Forelimb muscle (tissue), 1 donor: ENCODE measurements at places on chromosomes 5 and 9. TPM values are rescaled to one million over a fixed set of nuclear protein-coding genes. Genes with fewer than 3 reads are reported as not detected.

The CCNG1 gene
- 356 TPM for polyA plus RNA-seq

The USP20 gene
- 12.6 TPM for polyA plus RNA-seq

The LPCAT1 gene
- 27.6 TPM for polyA plus RNA-seq

The PHF24 gene
- 0.09 TPM for polyA plus RNA-seq

The PRDM9 gene
- not detected for polyA plus RNA-seq

The TERT gene
- polyA plus RNA-seq, result not detected

The NIPSNAP3A gene
- 54.8 TPM for polyA plus RNA-seq

The ZNG1F gene
- polyA plus RNA-seq, result 7.3 TPM

The OSTF1 gene
- 15.8 TPM for polyA plus RNA-seq

DNA sequence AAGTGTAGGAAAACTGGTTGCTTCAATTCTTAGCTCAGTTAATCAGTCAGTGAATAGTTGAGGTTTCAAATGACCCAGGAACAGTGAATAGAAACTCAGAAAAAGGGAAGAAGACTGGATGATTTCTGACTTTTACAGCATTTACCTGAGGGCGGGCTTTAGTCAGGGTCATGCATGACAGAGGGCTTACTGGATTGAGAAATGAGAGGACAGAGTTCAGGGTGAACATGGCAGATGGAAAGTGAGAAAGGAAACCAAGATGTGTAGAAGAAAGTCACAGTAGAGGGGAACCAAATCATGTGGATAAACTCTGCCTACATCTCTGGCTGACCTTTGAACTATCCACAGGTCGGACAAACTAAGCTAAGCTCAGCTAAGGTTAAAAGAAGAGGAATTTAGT is 596.0 kb downstream of the SEMA5A start:
- no peak for DNase-seq

DNA sequence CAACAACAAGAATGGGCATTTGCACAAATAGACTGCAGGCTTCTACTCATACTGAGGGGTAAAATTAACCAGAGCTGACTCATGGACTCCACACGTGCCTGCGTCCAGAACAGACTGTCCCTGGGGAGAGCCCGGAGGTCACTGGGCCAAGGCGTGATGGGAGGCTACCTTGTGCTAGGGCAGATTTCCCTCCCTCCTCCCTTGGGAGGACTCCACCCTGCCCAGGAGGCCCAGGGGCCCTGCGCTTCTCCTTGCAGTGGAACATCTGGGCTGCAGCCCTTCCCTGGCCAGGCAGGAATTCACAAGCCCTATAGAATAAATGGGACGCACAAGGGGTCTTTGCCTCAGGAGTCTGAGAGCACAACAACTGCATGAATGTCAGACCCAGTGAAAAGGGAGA is 35.6 kb downstream of the IRX2 start:
- no peak for DNase-seq

GRCh38 chr5:9790276-9790675 is 160.1 kb upstream of the TAS2R1 start:
- no peak for DNase-seq

GRCh38 chr5:151742870-151743294 is 15.5 kb downstream of the ATOX1 start:
- DNase-seq, result no peak

- no peak for DNase-seq
Observed at GRCh38 chr5:78521455-78521854, 127.1 kb downstream of the LHFPL2 start.

DNA sequence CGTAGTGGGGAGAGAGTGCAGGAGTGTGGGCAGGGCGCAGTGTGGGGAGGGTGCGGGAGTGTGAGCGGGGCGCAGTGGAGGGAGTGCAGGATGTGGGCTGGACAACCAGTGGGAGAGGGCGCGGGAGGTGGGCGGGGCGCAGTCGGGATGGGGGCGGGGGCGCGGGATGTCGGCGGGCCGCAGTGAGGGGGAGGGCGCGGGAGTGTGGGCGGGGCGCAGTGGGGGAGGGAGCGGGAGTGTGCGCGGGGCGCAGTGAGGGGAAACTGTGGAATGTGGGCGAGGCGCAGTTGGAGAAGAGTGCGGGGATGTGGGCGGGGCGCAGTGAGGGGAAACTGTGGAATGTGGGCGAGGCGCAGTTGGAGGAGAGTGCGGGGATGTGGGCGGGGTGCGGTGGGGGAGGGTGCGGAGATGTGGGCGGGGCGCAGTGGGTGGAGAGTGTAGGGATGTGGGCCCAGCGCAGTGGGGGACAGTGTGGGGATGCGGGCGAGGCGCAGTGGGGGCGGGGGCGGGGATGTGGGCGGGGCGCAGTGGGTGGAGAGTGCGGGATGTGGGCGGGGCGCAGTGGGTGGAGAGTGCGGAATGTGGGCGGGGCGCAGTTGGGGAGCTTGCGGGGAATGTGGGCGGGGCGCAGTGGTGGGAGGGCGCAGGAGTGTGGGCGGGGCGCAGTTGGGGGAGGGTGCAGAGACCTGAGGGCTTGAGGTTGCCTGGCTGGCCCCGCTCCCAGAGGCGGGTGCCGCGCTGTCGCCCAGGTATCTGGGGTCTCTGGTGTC is at the start of gene NXNL2:
Gene NXNL2, plus strand, starts transcription at position 723 of the 770 bp plus-strand sequence. CDS start 257 bp downstream, outside the sequence.
- DNase-seq, result no peak

- DNase-seq, result no peak
Observed at GRCh38 chr9:353077-353476, 138.4 kb downstream of the DOCK8 start.

DNA sequence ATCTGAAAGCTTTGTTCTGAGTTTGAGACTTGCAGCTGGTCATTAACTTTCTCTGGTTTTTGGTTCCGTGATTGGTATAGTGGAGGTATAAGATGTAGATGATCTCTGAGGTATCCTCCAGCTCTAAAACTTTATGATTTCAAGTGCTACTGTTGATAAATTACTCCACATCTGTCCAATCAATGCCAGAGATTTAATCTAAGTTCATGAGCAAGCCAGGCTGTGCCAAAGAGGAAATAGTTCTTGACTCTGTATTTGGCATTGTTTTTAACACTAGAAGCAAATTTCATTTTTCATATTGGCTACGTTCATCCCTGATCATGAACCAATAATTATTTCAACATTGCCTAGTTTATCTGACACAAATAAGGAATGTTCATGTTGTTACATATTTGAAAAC is 28.5 kb upstream of the CHD1 start:
- no peak for DNase-seq

- no peak for DNase-seq
Observed at GRCh38 chr5:53479045-53479589, 1.3 kb upstream of the FST start.

GRCh38 chr9:133059623-133060022 is 2.2 kb upstream of the CEL start:
- DNase-seq, result no peak

- no peak for DNase-seq
Observed at GRCh38 chr5:175335691-175336090, 108.3 kb downstream of the DRD1 start.

DNA sequence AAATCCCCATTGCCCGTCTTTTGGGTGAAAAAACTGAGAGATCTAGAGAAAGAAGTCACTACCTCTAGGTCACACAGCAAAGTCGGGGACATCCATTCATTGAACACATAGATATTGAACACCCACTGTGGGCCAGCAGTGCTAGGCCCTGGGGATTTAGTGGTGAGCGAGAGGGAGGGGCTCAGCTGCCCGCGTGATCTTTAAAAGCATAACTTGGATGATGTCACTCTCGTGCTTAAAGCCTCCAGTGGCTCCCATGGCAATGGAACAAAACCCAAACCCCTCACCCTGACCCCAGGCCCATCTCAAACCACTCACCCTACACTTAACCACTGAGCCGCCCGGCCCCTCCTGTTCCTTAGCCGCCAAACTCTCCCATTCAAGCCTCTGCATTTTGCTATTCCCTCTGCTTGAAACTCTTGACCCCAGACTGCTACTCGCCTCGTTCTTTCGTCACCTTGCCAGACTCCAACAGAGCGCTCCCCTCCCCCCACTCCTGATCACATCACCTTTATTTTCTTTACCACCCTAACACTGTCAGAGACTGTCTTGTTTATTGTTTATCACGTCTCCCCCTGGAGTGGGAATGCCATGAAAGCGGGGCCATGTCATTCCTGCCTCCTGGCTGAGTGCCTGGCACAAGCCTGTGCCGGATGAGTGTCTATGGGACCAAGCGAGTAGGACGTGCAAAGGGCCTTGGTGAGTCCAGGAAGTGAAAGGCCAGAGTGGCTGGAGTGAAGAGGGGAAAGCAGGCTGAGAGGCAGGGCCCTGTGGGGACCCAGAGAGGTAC is 710 bp upstream of the PIP5KL1 start:
- DNase-seq, result no peak

DNA sequence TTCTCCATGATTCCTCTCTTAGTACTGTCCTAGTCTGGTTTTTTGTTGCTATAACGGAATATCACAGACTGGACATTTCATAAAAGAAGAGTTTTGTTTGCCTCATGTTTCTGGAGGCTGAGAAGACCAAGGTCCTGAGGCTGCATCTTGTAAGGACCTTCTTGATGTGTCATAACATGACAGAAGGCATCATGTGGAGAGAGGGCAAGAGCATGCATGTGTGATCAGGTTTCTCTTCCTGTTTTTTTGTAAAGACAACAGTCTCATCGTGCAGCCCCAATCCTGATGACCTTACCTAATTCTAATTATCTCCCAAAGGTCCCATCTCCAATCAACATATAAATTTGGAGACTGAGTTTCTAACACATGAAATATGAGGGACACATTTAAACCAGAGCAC is 108.4 kb downstream of the MSX2 start:
- DNase-seq, result no peak

- no peak for DNase-seq
Observed at GRCh38 chr9:110021891-110022290, 186.1 kb downstream of the C9orf152 start.

DNA sequence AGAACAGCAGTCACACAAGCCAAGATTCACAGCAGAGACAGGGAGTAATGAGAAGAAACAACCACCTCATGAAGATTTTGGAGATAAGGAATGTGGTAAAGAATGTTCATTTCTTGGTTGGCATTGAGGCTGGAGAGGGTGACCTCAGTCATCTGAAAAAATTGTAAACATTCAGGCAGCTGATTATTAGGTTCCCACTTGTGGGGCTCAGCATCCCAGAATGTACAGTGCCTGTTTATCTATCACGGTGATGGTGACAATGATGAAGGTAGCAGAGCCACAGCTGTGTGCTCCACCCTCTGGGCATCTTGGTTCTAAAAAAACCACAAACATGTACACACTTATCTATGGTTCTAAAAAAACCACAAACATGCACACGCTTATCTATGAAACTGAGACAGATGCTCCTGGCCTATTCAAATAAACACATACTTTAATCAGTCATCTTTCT is 143.9 kb upstream of the MOCS2 start:
- DNase-seq, result no peak

GRCh38 chr9:136327304-136327974 is at the start of gene GPSM1:
Gene GPSM1, plus strand, starts transcription at chr9:136327539. Its CDS starts 157 bp downstream, at chr9:136327696.
- no peak for DNase-seq

- DNase-seq, result no peak
Observed at GRCh38 chr5:14706615-14707021, 42.1 kb downstream of the OTULIN start.

- no peak for DNase-seq
Observed at GRCh38 chr9:107878462-107878861, 388.9 kb upstream of the KLF4 start.

DNA sequence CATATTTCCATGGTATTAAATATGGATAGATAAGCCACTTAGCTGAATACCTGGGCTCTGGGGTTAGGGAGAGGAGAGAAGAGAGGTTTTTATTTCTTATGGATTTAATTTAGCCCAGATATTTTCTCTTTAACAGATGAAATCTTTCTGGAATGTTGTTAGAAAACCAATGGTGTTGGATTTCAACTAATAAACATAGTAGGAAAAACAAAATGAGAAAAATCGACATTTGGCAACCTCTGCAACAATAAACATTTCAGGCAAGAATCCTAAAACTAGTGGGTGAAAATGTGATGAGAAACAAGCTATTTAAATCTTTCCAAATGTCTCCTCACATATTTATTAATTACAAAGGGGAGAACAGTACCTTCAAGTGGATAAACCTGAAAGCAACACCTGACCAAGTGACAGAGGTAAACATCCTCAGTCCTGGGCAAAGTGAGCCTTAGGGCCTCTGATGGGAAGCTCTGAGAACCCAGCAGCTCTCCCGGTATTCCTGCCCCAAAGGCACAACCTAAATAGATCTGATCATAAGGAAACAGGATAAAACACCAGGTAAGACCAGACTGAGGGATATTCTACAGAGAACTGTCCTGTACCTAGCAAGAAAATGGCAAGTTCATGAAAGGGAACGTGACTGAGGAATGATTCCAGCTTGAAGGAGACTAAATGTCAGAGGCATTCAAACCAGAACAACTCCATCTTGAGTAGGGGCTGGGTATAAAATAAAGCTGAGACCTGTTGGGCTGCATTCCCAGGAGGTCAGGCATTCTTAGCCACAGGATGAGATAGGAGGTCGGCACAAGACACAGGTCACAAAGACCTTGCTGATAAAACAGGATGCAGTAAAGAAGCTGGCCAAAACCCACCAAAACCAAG is 163.7 kb downstream of the ESM1 start:
- no peak for DNase-seq

DNA sequence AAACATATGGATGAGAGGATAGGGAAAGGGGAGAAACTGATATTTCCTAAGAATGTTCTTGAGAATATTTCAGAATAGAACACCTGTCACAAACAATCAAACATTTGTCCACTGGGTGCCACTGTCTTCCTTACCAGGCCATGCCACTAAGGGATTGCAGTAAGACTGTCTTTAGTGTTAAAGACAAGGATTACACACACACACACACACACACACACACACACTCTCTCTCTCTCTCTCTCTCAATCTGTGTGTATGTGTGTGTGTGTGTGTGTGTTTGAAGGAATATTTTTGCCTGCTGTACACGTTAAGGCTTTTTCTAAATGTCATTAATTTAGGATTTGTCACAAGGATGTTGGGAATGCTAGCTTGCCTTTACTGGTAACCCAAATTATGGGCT is 54.4 kb downstream of the CCDC192 start:
- peak; percentile 9 for DNase-seq

GRCh38 chr9:116763770-116764169 is 76.7 kb downstream of the TRIM32 start:
- no peak for DNase-seq

GRCh38 chr5:178476972-178477754 is 113.0 kb downstream of the COL23A1 start:
- DNase-seq, result no peak
